Tibial nerve (tissue), 4 donors: ENCODE measurements at places on chromosomes 7 and 10. TPM values are rescaled to one million over a fixed set of nuclear protein-coding genes. Genes with fewer than 3 reads are reported as not detected.
A peak's percentile ranks its signal among the peaks of the same experiment; 100 is the strongest.

SPDYE11 gene
- not detected for total RNA-seq

MRPL43 gene
- 146 TPM for total RNA-seq

MDH2 gene
- total RNA-seq, result 81.0 TPM

TBXAS1 gene
- 19.0 TPM for total RNA-seq

- H3K4me3 ChIP-seq, result no peak overlapping the region
- DNase-seq, result no peak
- H3K36me3 ChIP-seq, result peaks cover 14% of the 10 kb centered on the region
- no peaks in the 10 kb centered on the region for H3K27me3 ChIP-seq
- H3K4me1 ChIP-seq, result no peaks in the 10 kb centered on the region
- H3K27ac ChIP-seq, result peak overlapping the region; percentile 38
Measured at GRCh38 chr10:102767428-102768160, 23.8 kb downstream of the WBP1L start.

NFE2L3 gene
- 6.5 TPM for total RNA-seq

DNA sequence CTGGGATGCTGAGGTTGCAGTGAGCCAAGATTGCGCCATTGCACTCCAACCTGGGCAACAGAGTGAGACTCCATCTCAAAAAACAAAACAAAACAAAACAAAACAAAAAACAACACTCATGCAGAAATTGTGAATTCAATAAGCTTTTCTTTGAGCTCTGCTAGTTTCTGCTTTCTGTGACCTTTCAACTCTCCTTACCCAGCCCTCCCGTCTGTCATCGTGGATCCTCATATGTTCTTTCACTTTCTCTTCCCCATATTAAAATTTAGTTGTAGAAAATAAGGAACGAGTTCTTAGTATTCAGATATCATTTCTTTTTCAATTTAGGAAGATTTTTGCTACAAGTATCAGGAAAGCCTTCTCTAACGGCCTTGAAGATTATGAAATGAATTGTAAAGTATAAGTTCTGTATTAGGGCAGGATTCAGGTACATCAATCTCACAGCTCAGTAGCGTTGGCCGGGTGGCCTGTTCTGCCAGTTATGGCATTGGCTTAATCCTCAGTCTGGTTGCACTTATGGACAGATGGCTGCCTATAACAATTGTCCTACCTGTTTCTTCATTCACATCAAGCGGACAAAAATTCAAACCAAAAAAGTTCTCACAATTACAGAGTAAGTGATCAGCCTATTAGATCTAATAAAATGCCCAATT, 1167.0 kb downstream of the SORCS3 start:
- H3K27ac ChIP-seq, result no peak overlapping the region
- H3K36me3 ChIP-seq, result no peaks in the 10 kb centered on the region
- no peak overlapping the region for H3K4me3 ChIP-seq
- no peaks in the 10 kb centered on the region for H3K4me1 ChIP-seq
- DNase-seq, result no peak
- no peaks in the 10 kb centered on the region for H3K27me3 ChIP-seq
